ENCODE measurements at places on chromosomes 11 and 22.

GRCh38 chr11:1782831-1783724 lies 19.4 kb upstream of the CTSD start:
- DNase-seq: peak; percentile 47

GRCh38 chr11:75145196-75145971 lies 5.5 kb upstream of the SLCO2B1 start:
- DNase-seq: no peak

DNA sequence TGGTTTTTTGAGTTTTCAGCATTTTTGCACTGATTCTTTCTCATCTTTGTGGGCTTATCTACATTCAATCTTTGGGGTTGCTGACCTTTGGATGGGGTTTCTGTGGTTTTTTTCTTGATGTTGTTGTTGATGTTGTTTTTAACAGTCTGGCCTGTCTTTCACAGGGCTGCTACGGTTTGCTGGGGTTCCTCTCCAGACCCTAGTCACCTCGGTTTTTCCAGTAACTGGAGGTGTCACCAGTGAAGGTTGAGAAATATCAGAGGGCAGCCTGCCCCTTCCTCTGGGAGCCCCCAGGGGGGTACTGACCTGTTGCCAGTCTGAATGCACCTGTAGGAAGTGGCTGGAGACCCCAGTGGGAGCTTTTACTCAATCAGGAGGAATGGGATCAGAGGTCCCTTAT lies 365.4 kb downstream of the JRKL start:
- DNase-seq: no peak

DNA sequence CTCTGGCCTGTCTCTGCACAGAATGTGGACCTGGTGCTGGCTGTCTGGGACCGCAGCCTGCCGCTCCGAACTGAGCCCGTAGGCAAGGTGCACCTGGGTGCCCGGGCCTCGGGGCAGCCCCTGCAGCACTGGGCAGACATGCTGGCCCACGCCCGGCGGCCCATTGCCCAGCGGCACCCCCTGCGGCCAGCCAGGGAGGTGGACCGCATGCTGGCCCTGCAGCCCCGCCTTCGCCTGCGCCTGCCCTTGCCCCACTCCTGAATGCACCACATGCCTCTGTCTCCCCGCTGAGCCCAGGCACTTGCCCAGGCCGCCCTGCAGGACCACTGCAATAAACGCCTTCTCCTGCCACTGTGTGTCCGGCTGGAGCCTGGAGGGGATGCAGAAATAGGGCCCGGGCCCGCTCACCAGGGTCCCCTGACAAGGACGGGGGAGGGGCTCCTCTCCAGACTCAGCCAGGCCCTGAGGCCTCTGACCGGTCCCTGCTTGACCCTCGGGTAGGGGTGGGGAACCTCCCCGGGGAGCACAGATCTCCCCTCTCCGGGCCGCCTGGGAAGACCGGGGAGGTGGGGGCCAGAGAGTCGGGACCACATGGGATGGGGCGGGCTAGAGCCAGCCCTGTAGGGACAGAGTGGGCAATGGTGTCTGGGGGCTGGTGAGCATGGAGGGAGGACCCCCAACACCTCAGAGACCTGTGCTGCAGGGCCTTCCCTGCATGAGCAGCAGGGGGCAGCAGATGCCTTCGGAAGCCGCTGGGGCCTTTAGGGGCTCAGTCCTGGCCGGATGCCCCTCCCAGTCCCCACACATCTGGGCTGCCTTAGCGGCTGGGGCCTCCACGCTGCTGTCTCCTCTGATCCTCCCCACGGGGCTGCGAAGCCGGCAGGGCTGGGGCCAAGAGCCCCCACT lies 1.4 kb upstream of the TNNI2 start:
- peak; percentile 77 for DNase-seq

- DNase-seq: no peak
Measured at GRCh38 chr11:77038825-77039326, 4.7 kb downstream of the B3GNT6 start.

GRCh38 chr11:76810151-76810853 lies 27.1 kb downstream of the TSKU start:
- DNase-seq: peak; percentile 62

DNA sequence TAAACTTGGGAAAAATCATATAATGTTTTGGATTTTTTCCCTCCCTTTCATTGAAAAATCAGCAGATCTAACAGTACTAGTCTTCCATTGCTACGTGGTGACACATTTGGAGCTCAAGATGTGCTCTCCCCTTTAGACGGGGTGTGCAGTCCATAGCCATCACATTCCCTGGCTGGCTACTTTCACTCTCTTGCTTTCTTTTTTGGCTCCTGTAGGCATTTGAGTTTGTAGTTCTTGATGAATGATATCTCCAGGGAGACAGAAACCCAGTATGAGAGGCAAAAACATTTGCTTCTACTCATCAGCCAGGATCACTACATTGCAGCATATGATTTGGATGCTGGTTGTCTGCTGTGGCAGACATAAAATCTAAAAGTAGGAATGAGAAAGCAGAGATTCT lies 12.1 kb downstream of the CCDC81 start:
- no peak for DNase-seq

GRCh38 chr11:71245601-71246391 lies 6.6 kb downstream of the SHANK2 start:
- DNase-seq: no peak

- DNase-seq: no peak
Measured at GRCh38 chr11:130634961-130635473, 186.6 kb downstream of the ADAMTS15 start.

DNA sequence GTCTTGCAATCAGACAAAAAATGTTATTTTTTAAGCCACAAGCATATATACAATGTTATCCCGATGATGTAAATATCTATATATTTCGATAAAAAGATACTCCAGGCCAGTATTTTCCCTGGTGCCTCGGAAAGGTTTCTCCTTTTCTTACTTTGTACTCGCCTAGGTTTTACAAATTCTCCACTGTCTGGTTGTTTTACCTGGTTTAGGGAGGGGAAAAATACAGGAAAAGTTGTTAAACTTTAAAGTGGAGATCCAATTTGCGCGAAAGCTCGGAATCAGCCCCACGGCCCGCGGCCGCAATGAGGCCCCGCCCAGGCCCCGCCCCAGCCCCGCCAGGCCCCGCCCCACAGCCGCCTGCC lies 58.4 kb upstream of the WNT7B start:
- no peak for DNase-seq

DNA sequence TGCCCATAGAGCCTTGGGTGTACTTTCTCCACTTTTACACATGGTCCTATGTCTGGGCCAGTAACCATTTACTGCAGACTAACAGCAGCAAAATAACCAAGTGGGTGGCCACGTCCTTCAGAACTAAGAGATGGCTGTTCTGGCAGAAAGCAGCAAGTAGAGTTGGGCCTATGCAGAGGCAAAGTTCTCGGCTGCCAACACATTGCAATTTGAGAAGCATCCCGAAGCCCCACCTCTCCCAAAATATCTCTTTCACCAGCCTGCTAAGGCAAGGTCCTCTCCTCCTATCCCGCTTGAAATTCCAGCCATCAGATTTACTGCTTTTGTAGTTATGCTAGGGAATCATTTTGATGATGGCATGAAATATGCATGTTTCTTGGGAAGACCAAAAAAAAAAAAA lies 118.5 kb upstream of the APOA1 start:
- DNase-seq: no peak

GRCh38 chr11:4704790-4705334 lies 278 bp downstream of the MMP26 start:
- DNase-seq: no peak

DNA sequence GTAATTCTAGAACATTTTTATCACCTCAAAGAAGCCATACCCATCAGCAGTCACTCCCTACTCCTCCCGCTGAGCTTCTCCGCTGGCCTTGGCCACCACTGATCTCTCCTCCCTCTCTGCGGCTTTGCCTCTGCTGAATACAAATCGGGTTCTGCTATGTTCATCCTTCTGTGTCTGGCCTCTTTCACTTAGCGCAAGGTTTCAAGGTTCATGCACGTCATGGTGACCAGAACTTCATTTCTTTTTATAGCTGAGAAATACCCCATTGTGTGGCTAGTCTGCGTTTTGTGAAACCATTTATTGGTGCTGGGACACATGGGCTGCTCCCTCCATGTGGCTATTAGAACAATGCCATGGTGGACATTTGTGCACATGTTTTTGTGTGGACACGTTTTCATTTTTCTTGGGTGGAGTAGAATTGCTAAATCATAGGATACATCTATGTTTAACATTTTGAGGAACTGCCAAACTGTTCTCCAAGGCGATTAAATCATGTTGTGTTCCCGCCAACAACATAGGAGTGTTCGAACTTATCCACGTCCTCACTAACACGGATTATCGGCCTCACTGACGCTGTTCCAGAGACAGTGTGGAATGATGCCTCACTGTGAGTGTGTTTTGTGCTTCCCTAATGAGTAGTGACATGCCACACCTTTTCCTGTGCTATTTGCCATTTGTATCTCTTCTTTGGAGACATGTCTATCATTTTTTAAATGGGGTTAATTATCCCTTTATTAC lies 24.2 kb upstream of the KRTAP5-6 start:
- no peak for DNase-seq

GRCh38 chr11:61067782-61068446 lies 34.4 kb upstream of the CD5 start:
- no peak for DNase-seq
